ENCODE measurements at places on chromosomes 2 and 18.

DNA sequence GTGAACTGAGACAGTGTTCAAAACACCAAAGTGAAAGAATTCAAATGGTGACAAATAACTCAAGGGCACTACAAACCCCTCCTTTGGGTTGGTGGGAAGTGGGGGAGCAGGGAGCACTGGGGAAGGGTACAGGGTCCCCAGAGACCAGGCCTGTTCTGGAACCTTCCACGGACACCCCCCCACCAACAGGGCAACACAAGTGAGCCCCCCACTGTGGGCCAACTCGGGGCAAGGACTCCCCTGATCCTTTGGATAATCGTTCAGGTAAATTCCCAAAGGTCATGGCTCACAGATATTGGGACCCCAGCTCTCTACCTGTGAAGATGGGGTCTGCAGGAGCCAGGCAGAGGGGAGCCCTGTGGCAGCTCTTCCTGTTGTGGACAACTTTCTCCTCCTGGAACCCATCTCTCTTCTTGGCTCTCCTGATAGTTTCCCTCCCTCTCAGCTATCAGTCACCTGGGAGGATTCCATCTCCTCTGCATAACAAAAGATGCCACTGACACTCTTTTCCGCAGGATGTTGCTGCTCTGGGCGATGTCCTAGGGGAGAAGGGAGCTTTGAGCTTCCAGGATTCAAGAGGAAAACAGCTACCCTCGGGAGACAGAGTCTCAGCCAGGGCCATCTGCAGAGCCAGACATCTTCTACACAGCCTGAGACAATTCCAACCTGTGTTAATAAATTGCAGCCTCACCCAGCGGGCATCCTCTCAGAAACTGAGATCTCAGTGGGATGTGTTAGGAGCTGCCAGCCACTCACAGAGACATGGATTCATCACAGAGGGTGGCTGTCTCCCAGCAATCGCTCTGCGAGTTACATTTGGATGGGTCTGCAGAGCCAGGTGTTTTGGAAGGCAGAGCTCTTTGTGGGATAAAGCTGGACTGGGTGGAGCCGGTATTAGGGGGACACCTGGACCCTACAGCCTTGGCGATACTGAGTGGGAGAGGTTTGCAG is 35.4 kb downstream of the MBP start:
- no peak for DNase-seq

DNA sequence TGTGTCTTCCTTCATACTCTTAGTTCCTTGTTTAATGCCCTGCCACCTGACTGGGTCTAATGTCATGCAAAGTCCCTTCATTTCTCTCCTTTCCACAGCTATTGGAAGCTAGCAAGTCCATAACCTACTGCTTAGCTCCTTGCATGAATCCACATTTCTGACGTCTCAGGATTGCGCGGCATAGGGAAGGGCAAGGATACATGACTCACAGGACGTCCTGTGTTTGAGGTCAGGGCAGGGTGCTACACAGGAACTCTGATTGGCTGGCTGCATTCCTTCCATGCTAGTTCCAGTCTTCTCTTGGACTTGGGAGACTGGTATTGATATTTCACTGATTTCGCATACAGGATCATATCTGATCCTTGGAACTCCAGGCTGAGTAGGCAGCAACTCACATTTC is 137.9 kb downstream of the CDH2 start:
- DNase-seq, result no peak

DNA sequence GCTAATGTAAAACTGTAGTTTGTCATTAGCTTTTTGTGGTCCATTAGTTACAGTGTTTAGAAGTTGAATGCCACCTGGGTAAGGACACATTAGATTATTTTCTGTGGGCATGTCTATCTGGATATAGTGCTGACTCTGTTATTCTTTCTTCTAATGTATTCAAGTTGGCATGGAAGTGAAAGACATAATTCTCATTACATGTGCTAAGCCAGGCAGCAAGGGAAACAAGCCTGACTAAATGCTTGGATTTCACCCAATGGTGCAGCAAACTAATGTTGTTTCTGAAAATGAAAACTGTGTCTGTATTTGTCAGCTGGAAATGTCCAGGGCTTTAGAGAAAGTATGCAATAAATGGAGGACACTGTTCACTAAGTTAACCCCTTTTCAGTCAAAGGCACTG is 100.7 kb downstream of the NUP35 start:
- no peak for DNase-seq

DNA sequence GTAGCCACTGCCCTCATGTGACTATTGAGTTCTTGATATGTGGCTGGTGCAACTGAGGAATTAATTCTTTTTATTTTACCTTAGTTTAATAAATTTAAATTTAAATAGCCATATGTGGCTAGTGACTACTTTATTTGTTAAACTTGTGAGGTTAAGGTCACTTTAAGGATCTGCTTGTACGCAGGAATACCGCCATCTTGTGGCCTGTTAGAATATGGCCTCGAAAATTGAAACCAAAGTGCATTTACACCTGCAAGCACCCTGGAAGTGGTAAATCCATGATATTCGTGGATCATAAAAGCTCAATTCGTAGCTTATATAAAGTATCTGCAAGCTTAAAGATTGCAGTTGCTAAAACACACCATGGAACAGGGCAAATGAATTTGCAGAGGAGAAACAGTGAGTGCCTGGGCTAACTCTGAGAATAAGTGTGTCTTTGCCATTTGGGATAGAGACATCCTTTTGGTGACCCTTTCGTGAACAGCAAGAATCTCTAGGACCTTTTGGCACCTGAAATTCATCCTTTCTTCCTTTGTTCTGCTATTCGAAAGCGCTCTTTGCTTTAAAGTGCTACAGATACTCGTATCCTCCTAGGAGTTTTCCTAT is 59.9 kb upstream of the REG3A start:
- no peak for DNase-seq

- no peak for DNase-seq
Measured at GRCh38 chr18:58397385-58398132, 231.3 kb downstream of the ALPK2 start.

DNA sequence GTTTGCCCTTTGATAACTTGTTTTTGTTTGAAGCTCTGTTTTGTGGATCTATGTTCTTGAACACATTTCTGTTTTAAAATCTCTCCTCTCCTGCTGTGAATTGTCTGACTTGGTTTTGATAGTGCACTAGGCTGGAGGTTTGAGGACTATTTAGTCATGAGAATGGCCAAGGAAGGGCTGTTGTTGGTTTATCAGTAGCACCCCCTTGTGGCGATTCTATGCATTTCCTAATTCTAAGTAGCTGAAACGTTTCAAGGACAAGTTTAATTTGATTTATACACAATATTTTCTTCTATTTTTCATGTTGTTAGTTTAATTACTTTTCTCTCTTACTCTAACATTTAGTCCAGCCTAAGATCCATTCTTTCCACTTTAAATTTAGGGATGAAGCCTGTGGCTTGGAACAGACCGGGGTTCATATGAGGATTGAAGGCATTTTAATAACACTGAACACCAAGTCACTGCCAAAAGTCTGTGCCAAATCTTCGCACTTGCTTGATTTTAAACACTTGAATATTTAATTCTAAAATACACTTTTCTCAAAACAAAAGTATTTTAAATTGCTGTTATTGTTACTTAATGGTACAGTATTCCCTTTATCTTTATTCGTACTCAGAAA is 166.0 kb downstream of the SOCS6 start:
- DNase-seq, result no peak

GRCh38 chr18:59768409-59768808 is 71.2 kb upstream of the CCBE1 start:
- no peak for DNase-seq

DNA sequence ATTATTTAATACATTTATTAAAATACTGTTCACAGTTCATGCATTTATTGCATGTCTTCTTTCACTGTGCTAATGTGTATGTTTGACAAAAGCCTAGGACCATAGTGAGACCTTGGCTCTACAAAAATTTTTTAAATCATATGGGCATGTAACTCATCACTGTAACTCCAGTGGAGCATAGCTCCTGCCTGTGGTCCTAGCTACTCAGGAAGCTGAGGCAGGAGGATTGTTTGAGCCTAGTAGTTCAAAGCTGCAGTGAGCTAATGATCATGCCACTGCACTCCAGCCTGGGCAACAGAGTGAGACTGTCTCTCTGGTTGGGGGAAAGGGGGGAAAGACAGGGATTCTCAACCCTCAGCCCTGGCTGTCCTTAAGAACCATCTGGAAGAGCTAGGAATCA is 137.8 kb downstream of the PRKCE start:
- DNase-seq, result no peak

GRCh38 chr2:4862031-4862430 is 830.2 kb upstream of the SOX11 start:
- no peak for DNase-seq

DNA sequence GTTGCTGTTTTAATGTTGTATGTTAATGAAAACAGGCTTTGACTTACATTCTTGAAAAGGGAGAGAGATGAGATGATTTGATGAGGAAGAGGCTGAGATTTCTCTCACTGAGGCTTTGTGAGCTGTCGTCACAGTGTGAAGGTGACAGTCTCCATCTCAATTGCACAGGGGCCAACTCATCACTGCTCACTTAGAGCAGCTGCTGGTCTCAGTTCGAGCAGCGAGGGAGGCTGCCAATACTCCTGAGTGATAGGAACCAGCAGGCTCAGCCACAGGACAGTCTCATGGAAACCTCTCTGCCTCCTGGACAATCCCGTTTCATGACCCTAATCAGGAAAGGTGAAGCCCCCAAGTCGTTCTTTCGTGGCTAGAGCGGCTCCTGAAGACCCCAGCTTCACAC is 170.7 kb upstream of the SOX11 start:
- no peak for DNase-seq

GRCh38 chr2:126269911-126270310 is 386.0 kb upstream of the GYPC start:
- no peak for DNase-seq

- DNase-seq, result no peak
Measured at GRCh38 chr2:53498210-53498609, 269.4 kb upstream of the CHAC2 start.

GRCh38 chr2:190023860-190024259 is 38.7 kb downstream of the MSTN start:
- no peak for DNase-seq

- DNase-seq, result no peak
Measured at GRCh38 chr2:29519338-29519925, 402.0 kb downstream of the ALK start.
